ENCODE measurements at places on chromosomes 6 and 20. TPM values are rescaled to one million over a fixed set of nuclear protein-coding genes. Genes with fewer than 3 reads are reported as not detected.

Gene SAMD5
- polyA plus RNA-seq = 13.7 TPM

Gene VEGFA
- polyA plus RNA-seq = 336 TPM

Gene CDH26
- polyA plus RNA-seq = 0.41 TPM

Gene FAM217B
- 23.0 TPM for polyA plus RNA-seq

Gene FANCE
- polyA plus RNA-seq = 7.1 TPM

Gene MCCD1
- polyA plus RNA-seq = 0.27 TPM

Gene RSPO4
- polyA plus RNA-seq = 1.9 TPM

Gene TBXT
- not detected for polyA plus RNA-seq

Gene SIRPD
- polyA plus RNA-seq = not detected

DNA sequence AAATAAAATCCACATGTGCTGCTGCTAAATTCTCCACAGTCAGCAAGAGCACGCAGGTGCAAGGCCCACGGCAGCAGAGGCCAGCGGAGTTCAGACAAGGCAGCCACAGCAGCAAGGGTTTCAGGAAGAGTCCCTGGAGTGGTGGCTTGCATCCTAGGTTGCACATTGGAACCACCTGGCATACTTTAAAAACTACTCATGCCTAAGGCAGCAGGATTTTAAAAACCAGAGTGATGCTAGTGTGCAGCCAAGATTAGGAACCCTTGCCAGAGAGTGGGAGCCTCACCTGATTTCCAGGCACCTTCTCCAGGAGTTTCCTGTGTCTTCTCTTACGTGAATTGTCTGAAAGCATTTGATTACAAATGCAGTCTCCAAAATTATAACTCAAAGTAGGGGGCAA is 104.0 kb upstream of the GPR6 start:
- no peak for DNase-seq

- no peak for DNase-seq
Measured at GRCh38 chr6:166584853-166585429, 1.5 kb downstream of the RAMACL start.

GRCh38 chr20:43994486-43995100 is 79.9 kb downstream of the TOX2 start:
- DNase-seq = no peak

DNA sequence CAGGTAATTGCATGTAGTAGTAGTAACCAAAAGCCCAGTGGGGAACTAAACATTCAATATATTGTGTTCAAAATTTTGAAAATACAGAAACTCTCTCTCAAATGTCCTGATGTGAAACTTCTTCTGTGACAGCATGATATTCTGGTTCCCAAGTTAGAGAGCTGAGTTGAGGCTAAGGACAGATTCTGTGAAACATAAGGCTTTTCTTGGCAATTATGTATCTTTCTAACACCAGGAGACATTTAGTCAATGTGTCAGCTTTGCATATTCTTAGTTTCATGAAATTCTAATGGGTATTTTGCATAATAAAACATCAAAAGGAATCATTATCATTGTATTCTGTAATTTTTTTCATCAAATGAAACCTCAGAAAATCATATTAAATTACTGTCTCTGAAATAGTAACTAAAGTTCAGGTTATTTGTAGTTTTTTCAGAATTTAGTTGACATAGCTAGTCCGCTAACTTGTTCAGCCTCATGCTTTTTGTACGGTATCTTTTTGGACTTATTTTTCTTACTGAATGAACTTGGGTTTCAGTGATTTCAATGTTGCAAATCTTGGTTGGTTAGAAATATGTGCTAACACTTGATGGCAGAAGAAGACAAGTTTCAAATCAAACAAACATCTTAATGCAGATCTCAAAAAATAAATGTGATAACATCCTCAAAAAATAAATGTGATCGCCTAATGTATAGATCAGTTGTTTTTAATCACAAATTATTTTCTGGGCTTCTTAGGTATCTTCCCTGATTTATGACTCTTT is 70.4 kb downstream of the AKAP7 start:
- DNase-seq = no peak

DNA sequence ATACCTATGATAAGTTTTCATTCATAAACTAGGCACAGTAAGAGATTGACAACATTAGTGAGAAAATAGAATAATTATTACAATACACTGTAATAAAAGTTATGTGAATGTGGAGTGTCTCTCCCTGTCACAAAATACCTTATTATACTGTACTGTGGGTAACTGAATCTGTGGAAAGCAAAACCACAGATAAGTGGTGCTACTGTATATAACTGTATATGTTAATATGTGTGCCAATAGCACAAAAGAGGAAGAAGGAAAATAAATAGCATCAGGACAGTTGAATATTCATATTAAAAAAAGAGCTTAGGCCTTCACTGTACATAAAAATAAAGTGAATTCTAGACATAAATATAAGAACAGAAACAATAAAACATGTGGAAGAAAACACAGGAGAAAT is 243.5 kb downstream of the CDKAL1 start:
- DNase-seq = no peak

- no peak for DNase-seq
Measured at GRCh38 chr20:16974080-16974854, 226.1 kb downstream of the OTOR start.

DNA sequence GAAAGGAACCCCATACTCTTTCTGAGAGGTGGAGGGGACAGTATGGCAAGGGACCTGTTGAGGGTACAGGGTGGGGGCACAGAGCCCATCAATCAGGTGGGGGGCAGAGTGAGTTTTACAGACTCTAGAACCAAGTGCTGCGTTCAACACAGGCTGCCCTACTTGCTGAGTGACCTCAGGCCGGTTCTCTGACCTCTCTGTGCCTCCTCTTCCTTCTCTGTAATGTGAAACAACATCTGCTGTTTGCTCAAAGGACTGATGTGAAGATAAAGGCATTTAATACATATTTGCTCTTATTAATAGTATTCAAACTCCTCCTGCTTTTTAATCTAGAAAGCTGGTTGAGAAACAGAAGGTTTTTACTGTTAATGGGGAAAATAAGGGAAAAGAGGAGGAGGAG is 25.9 kb upstream of the APMAP start:
- DNase-seq = no peak

GRCh38 chr6:65558071-65558470 is 149.0 kb downstream of the EYS start:
- no peak for DNase-seq

DNA sequence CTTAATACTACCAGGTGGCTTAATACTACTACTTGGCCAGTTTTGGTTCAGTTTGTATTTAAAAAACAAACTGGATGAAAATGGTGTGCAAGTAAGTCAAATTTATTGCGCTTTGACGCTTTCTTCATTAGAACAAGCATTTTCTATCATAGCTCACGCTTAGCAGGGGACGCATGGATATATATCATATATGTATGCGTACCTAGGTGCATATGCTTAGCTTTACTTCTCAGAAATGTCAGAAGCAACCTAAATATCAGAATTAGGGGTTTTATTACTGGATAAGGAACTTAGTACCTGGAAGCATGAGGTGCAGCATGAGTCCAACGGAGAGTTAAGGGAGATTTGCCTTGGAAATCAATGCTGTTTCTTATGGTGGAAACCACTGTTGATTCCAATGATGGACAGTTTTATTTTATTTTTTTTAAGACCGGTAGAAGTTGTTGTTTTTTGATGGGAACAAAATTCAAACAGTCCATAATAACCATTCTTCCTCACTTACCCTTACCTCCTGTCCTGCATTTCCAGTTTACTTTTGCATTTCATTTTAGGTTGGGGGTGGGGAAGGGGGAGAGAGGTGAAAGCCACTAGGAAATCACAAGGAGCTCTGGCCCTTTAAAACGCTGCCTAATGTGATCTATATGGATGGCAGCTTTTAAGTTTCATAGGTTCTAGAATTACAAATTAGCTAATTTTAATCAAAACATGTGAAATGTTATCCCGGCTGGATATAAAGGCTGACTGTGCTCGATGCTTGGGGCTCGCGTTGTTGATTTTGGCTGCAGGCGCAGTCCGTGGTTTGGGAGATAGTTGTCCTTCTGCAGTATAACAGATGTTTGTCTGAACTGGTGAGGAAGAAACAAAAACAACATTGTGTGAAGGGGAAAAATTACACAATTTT is 2.1 kb downstream of the SOBP start:
- DNase-seq = no peak

DNA sequence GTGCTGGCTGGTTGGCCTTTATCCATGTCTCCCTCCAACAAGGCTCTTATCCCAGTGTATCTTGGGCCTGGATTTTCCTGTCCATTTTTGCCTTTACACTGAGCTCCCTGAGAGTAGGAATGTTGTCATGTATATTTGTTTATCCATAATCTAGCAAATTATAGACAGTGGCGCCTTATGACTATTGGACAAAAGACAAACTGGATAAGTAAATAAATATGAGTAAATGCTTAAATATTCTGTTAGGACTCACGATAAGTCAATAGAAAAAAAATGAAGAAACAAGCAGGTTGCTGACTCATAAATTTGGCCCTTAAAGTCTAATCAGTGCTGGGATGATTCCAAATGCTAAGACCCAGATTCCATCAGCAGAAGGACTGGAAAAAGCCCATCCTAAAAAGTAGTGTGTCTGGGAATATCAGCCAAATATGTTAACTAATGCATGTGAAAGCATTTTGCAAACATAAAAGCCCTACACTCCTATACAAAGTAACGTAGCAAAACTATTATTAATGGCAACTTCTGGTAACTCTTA is 55.0 kb upstream of the PCSK2 start:
- no peak for DNase-seq

GRCh38 chr20:46063652-46064054 is 26.1 kb downstream of the NCOA5 start:
- DNase-seq = no peak

GRCh38 chr6:94454231-94454630 is 1034.9 kb upstream of the EPHA7 start:
- no peak for DNase-seq

DNA sequence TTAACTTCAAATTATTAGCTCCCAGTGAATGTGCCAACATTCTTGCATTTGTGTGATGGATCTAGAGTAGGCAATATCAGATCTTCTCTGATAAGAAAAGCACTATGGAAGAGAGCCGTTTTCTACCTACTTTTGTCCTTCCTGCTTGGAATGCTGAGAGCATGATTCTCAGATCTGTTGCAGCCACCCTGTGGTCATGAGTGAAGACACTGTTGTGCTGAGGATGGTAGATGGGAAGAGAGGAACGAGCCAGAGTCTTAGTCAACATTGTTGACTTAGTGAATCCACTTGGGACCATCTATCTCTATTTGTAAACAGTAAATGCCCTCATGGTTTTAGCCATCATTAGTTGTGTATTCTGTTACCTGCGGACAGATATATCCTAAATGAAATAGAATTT is 202.6 kb downstream of the CD109 start:
- no peak for DNase-seq

GRCh38 chr6:35381132-35381531 is 38.8 kb downstream of the PPARD start:
- no peak for DNase-seq

DNA sequence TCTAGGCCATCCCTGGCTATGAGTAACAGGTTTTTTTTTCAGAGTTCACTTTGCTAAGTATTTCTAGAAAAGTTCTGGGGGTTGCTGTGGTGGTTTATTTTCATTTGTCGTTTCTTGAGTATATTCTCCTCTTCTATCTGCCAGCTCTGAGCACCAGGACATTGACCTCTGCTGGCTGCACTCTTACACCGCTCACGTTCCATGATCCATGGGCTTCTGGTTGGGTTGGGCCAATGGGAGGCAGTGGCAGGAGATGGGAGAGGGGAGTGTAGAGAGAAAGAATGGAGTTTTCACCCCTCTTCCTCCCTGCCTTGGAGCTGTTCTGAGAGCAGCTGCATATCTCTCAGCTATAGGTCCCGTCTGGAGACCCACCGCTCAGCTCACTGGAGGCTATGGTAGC is 161.0 kb upstream of the ATXN1 start:
- DNase-seq = no peak

DNA sequence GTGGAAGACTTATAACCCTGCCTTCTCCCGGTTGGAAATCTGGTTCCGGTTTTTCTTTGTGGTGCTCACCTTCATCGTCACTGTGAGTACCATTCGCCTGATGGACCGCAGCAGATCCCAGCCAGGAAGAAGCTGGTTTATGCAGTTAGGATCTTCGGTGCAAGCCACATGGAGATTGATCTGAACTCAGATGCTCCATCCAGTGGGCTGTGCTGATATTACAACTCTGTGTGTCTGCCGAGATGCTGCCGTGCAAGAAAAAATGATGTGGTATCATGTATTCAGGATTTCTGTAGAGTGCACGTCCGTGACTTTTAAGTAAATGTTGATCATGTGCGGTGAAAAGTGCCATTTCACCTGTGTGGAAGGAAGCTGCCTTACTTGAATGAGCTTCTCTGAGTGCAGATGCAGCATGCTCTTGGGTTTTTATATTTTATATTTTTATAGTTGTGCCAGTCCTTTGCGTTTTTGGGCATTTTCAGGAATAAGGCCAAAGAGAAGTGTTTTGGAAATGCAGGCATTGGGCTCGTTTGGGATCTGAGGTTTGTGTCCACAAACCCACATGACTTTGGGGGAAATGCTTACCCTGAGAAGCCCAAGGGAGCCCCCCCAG is 39.2 kb downstream of the DYNLT1 start:
- no peak for DNase-seq

All from left renal pelvis (tissue), 4 donors.